ENCODE measurements at places on chromosomes 2 and 18.

DNA sequence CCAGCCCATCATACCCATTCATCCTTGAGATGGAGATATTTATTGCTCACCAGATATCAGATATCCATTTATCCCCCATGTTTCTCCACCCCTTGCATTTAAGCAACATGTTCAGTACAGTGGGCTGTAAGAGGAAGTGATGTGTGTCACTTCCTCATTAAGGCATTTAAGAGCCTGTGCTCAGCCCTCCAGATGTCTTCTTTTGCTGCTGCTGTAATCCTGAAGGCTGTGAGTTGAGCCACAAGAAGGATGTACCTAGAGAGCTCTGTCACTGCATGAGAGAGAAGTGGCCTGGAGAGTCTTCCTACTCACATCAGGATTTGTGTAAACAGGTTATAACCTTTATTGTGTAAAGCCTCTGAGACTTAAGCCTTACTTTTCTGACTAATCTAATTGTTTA, 151.8 kb upstream of the UNC80 start:
- peak; percentile 11 for DNase-seq

DNA sequence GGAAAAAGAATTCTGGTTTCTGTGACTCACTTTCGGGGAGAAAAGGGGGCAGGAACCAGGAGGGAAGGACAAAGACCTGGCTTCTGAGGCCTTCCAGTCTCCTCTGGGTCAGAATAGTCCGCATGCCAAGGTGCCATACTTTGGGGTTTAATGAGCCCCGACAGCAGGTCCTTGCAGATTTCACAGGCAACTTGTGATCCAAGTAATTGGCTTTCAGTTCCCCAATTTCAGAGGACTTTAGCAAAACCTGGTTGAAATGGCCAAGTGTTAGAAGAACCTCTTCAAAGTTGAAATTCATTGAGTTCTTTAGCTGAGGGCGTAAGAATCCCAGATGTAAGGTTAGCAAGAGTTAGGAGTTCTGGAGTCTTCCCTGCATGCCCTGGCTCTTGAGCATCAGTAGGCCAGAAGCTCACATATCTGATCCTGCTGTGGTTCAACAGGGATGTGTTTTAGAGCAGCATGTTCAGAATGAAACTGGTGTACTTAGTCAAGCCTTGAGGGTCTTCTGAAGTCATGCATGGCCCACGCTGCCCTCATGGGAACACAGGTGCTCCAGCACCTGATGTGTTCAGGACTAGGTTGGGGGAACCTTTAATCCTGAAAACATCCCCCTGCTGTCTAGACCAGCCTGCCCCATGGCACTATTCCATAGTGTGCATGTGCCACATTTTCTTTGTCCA, 143.0 kb downstream of the NUP35 start:
- no peak for DNase-seq

- no peak for DNase-seq
Measured at GRCh38 chr2:79711098-79711497, 198.2 kb downstream of the CTNNA2 start.

DNA sequence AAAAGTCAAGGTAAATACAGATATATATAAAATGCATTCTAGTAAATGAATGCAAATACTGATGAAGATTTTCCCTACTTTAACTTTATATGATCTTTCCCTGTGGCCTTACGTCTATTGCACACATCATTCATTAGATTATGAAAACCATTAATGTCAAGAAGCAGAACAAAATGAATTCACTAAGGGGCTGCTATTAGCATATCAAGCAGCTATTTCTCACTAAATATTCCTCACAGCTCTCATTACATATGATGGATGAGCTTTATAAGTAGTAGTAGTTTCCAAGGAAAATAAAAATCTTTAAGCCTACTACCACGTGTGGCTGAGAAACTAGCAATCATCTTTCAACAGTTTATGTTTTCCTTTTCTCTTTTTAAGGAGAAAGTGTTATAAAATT, 702.8 kb upstream of the SLC39A10 start:
- no peak for DNase-seq

GRCh38 chr2:97936199-97936598, 59.5 kb downstream of the TMEM131 start:
- no peak for DNase-seq

- DNase-seq: no peak
Measured at GRCh38 chr2:168525716-168526446, 69.8 kb downstream of the CERS6 start.

GRCh38 chr2:238700506-238701340, 147.2 kb upstream of the TWIST2 start:
- DNase-seq: no peak

DNA sequence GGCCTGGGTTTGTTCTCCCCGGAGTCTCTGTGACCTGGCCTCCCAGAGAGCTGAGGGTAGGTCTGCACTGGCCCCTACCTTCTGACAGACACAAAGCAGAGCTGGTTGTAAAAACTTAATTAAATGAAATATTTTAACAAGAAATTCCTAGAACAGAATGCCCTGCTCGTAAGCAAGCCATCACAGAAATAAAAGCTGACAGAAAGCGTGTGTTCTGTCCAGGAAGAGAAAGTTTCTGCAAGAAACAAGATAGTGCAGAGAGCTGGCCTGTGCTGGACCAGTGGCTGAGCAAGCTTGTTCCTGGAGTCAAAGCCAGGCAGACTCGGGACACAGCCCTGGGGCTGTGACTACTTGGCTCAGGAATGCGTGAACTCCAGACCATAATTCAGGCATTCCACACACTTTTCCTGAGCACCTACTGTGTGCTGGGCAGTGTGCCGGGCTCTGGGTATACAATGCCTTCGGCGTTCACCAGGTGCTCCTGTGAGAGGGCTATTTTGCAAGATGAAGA, 51.6 kb downstream of the APOB start:
- no peak for DNase-seq

DNA sequence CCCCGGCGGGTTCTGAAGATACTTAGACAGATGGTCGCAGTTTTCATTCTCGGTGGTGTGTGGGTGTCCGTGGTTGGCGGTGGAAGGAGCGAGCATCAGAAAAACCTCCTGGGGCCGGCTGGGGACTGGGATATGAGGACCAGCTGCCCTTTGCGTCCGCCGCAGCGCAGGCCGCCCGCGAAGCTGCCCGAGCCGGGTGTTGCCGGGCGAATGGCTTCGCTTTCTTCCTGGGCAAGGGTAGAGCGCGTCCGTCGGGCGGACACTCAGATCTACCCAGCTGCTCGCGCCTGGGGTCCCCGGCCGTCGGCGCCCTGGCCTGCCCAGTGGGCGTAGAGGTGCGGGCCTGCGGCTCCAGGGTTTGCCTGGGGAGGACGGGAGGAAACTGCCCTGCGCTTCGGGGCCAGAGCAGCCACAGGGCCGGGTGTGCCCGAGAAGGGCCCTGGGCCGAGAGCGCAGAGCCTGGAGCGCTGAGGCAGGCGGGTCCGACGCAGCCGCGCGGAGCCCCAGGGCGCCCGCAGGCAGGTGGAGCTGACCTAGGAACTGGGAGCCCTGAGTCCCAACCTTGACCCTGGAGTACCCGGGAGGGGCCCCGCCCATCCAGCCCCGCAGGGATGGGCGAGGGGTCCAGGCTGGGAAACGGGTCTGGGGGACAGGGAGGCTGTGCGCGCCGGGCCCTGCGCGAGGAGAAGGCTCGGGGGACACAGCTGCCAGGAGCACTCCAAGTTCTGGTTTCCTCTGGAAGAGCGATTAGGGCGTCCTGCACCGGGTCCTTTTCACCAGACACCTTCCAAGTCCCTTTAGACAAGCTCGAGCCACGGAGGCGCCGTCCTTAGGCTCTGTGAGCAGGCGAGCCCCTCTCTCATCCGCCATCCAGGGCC, 1.3 kb downstream of the TWIST2 start:
- no peak for DNase-seq

DNA sequence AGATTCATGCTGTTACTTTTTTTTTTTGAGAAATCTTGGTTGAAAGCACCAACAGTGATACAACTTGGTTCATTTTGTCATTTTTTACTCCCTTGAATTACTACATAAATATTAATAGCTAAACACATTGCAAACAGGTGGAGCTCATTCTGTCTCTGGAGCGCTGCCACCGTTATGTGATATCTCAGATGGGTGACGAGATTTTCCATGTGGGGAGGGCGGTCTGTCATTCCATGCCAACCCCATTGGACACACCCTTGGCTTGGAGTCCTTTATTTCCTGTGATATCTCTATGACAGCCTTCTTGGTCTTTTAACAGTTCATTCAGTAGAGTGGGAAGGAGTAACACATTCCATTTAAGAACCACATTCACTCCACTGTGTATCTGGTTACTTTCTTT, 794.8 kb downstream of the SATB2 start:
- DNase-seq: no peak

- DNase-seq: peak; percentile 61
Measured at GRCh38 chr2:54903736-54904554, 146.3 kb downstream of the RTN4 start.

GRCh38 chr2:29224693-29225551, 109.7 kb downstream of the CLIP4 start:
- no peak for DNase-seq

- DNase-seq: no peak
Measured at GRCh38 chr2:113068706-113069485, 1.1 kb downstream of the IL1F10 start.

DNA sequence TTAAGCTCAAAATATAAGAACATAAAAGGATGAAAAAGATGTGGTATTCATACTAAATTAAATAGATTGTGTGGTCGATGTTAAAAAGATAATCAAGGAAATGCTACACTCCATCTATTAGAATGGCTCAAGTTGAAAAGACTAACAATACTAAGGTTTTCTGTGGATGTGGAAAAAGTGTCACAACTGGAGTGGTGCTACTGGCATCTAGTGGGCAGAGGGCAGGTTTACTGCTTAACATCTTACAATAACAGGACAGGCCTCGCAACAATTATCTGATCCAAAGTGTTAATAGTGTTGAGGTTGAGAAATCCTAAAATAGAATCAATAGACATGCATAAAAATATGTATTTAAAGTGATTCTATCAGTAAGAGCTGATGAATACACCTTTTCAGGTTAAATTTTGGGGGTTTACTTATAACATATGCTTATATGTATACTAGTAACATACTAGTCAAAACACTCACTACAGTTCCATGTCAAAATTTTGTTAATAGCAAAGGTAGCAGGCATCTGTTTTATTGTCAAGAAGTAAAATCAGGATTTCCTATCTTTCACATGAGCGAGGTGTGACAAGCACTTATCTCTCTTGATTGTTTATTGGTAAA, 91.5 kb upstream of the TMEFF2 start:
- no peak for DNase-seq

DNA sequence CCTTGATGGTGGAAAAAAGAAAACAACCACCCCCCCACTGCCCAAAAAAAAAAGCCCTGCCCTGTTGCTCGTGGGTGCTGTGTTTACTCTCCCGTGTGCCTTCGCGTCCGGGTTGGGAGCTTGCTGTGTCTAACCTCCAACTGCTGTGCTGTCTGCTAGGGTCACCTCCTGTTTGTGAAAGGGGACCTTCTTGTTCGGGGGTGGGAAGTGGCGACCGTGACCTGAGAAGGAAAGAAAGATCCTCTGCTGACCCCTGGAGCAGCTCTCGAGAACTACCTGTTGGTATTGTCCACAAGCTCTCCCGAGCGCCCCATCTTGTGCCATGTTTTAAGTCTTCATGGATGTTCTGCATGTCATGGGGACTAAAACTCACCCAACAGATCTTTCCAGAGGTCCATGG, 28.0 kb downstream of the MAL start:
- no peak for DNase-seq

DNA sequence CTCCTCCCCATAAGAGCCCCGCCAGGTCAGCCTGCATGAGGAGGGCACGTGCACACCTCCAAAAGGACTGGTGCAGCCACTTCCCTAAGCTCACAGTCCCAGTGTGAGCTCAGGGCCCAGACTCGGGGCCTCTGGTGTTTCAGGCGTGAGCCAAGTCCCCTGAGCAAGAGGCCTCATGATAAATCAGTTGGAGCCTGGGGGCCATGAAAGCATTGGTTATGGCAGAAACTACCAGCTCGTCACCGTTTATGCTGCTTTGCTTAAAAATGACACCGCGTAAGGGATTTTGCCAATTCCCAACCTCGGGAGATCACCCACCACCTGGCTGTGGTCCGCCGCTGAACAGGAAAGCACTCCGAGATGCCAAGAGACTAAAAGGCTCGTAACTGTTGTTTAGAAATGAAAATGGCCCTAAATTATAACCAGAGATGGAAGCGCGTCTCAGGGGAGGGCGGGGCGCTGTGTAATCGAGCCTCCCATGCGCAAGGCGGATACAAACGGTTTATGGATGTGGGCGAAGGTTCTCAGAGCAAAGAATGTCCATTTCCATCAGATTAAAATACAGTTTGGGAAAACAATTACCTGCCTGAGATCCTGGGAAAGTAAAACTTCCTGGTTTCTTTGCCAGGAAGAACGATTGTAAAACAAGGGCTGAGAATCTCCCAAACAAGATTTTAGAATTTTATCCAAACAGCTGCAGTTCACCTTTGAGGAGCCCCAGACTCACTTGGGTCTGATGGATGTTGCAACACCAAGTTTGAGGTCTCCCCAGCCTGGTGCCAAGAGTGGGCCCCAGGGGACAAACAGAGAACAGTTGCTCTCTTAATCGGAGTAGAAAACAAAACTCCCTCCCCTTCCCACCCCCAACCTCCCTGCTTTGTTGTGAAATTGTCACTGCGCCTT, 141.4 kb downstream of the BCL2 start:
- DNase-seq: no peak

- no peak for DNase-seq
Measured at GRCh38 chr2:120441744-120442471, 96.0 kb downstream of the INHBB start.

GRCh38 chr2:187129306-187129705, 280.3 kb upstream of the ZSWIM2 start:
- no peak for DNase-seq

DNA sequence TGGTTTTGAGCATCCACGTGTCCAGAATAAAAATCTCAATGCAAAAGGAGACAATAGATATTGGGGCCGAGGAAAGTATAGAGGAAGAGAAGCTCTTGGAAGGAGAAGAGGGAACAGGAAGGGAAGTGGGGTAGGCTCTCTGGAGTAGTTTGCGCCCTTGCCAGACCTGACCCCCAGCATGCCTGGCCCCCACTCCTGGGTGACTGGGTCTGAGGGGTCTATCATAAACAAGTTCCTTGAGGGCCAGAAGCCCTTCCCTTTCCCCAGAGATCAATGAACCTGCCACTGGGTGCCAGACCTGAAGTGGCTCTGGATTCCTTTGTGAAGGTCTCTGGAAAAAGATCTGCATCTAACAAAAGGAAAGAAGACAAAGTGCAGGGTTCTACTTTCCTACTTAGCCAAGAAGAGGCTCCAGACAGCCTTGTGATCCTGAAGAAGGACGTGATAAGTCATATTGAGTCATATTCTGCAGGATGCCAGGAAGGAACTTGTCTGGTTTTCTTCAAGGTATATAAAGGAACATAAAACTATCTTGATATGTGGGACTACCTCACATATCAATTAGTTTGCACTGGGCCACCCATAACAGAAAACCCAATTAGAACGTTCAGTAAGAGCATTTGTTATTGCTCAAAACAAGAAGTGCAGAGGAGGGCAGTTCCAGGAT, 18.7 kb upstream of the ATOH8 start:
- DNase-seq: no peak

DNA sequence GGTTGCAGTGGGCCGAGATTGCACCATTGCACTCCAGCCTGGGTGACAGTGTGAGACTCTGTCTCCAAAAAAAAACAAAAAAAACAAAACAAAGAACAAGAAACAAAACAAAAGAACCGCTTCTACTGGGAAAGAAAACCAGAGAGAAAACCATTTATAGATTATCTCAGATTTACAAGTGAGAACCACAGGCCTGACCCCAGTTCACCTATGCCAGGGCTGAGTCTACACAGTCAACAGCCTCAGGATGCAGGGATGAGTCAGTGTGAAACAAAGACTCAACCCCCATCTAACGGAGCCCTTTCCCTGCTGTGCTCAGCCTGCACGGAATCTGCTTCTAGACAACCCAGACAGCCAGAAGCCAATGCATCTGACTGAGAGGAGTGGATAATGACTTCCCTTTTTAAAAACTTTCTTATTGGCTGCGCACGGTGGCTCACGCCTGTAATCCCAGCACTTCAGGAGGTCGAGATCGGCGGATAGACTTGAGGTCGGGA, 25.5 kb upstream of the YWHAQ start:
- DNase-seq: peak; percentile 56
